ENCODE measurements at places on chromosomes 5 and 9. TPM values are rescaled to one million over a fixed set of nuclear protein-coding genes. Genes with fewer than 3 reads are reported as not detected.

- no peaks in the 10 kb centered on the region for H3K36me3 ChIP-seq
- H3K27ac ChIP-seq = no peak overlapping the region
Observed at GRCh38 chr5:67844924-67845323, 370.6 kb upstream of the PIK3R1 start.

DNA sequence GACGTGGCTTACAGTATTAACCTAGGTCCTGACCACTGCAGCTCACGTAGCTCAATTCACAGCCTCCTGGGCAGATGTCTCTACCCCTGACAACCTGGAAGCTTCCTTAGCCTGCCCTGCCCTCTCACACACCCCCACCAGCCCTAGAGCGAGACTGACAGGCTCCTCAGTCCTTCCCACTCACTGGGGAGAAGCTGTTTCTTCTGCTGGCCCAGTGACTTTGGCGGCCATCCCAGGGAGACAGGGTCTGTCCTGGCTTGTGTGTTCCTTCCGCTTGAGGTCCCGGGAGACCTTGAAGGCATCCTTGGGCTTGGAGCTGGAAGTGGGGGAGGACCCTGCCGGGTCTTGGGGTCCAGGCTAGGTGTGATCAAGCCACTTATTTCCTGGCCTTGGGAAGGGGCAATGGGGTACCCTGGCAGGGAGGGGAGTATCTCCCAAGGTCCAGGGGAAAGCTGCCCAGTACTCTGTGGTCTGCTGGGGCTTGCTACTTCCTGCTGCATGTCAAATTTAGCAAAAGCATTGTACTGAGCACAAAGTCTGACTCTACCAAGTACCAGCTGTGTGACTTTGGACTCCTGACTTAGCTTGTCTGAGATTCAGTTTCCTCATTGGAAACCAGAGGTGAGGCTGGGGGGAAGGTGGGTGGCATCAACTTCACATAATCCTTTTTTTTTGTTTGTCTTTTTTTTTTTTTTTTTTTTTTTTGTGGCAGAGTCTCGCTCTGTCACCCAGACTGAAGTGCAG, 1.9 kb downstream of the MIGA2 start:
- H3K4me1 ChIP-seq = peaks cover 9% of the 10 kb centered on the region
- no peak overlapping the region for H3K27ac ChIP-seq
- DNase-seq = no peak
- H3K27me3 ChIP-seq = no peaks in the 10 kb centered on the region
- H3K36me3 ChIP-seq = peaks cover 4% of the 10 kb centered on the region
- H3K4me3 ChIP-seq = 0 out of 2 replicates have a peak overlapping the region, but pooled peaks have one; percentile 99

- peak; percentile 41 for DNase-seq
- no peak overlapping the region for H3K27ac ChIP-seq
- no peaks in the 10 kb centered on the region for H3K27me3 ChIP-seq
- no peaks in the 10 kb centered on the region for H3K36me3 ChIP-seq
- H3K4me1 ChIP-seq = no peaks in the 10 kb centered on the region
- no peak overlapping the region for H3K4me3 ChIP-seq
Observed at GRCh38 chr5:43305948-43306565, 7.2 kb downstream of the HMGCS1 start.

DNA sequence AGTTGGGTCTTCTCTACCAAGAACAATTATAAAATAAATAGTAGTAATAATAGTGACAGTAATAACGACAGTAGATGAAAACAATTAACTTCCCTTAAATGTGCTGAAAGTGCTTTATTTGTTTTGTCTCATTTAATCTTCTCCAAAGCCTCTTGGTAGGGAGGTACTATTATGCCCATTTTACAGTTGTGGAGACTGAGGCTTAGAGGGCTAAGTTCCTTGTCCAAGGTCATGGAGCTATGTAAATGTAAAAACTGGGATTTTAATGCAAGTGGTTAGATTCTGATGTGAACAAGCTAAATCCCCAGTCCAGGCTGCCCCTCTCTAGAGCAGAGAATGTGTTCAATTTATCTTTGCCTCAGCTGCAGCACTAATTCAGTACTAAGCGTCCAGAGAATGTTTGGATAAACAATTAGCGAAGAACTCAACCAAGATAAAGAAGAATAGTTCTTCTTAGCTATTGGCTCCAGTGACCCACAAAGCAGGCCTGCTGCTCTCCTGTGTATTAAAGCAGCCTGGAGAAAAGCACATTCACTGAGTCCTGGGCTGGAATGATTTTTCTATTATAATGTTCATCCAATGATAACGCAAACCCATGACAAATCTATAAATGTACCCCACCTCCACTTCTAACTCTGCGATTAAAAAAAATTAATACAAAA, 68.8 kb downstream of the NPR3 start:
- H3K4me3 ChIP-seq = no peak overlapping the region
- no peaks in the 10 kb centered on the region for H3K27me3 ChIP-seq
- H3K36me3 ChIP-seq = no peaks in the 10 kb centered on the region
- DNase-seq = no peak
- H3K4me1 ChIP-seq = no peaks in the 10 kb centered on the region

GRCh38 chr9:132439153-132439552, 29.1 kb downstream of the CFAP77 start:
- DNase-seq = no peak
- no peaks in the 10 kb centered on the region for H3K4me1 ChIP-seq
- H3K36me3 ChIP-seq = no peaks in the 10 kb centered on the region
- H3K27me3 ChIP-seq = no peaks in the 10 kb centered on the region

DNA sequence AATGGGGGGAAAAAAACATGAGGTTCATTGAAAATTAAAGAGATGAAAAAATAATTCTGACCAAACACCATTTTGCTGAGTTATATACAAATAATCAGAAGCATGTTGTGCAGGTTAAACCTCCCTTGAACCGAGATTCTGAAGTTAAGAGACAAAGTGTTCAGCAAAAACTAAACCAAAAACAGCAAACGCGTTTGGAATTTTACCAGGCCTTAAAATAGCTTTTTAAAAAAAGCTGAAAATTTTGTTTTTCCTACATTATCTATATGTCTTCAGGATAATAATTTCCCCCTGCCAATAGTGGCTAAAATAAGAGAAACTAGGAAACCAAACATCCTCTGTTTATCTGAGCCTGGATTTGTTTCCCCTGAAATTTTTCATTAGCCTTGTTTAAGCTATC, 191.7 kb upstream of the DAPK1 start:
- no peaks in the 10 kb centered on the region for H3K4me1 ChIP-seq
- no peak for DNase-seq
- no peak overlapping the region for H3K4me3 ChIP-seq
- no peaks in the 10 kb centered on the region for H3K36me3 ChIP-seq
- H3K27ac ChIP-seq = no peak overlapping the region

GRCh38 chr5:133155326-133155969, 103.6 kb downstream of the HSPA4 start:
- H3K4me3 ChIP-seq = no peak overlapping the region
- no peaks in the 10 kb centered on the region for H3K27me3 ChIP-seq
- H3K4me1 ChIP-seq = no peaks in the 10 kb centered on the region
- DNase-seq = no peak
- no peaks in the 10 kb centered on the region for H3K36me3 ChIP-seq
- H3K27ac ChIP-seq = no peak overlapping the region

- DNase-seq = no peak
- no peaks in the 10 kb centered on the region for H3K27me3 ChIP-seq
- no peak overlapping the region for H3K27ac ChIP-seq
Observed at GRCh38 chr5:33235304-33235703, 205.5 kb upstream of the TARS1 start.

DNA sequence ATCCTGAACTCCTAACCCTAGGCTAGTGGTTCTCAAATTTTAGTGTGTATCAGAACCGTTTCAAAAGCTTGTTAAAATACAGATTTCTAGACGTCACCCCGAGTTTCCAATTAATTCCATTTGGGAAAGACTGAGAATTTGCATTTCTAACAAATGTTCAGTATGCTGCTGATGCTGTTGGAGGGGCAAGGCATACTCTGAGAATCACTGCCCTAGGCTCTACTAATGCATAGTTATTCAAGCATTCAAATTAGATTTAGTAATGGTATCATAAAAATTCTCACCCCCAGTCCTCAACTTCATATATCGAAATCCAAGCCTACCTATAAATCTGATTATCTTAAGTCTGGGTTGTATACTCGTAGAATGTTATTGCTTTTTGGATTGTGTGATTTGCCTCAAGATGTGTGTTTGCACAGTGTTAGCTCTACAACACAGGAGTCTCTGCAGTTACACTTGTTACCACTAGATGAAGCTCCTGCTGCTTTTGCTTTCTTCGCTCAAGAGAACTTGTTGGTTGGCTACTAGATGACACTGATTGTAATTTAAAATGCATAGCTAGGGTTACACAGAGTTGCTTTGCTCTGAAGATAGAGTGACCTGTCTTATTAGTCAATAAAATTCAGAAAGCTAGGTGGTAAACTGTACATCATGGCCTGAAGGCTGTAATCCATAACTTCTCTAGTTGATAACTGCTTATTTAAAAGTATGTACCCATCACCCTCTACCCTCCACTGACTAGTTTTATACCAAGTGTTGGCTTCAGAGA, 7.5 kb upstream of the ERAP2 start:
- no peaks in the 10 kb centered on the region for H3K27me3 ChIP-seq
- DNase-seq = peak; percentile 57
- no peak overlapping the region for H3K4me3 ChIP-seq
- H3K4me1 ChIP-seq = no peaks in the 10 kb centered on the region
- H3K36me3 ChIP-seq = no peaks in the 10 kb centered on the region

DNA sequence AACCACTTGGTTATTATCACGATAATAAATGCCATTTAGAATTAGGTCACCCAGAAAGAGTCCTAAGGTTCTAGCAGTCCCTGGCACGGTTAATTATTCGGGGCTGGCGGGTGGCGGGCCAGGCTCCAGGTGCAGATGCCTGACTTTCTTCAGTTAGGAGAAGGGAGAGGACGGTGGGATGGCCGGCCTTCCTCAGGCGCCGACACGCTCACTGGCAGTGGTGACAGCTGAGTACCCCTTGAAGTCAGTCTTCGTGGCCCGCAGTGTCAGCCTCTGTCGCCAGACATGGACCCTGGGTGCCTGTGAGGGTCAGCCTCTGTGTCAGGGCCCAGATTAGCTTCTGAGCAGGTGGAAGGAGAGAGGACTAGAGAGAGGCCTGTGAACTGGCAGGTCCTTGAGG, 21.1 kb upstream of the EXOC3 start:
- H3K27ac ChIP-seq = no peak overlapping the region
- H3K36me3 ChIP-seq = no peaks in the 10 kb centered on the region
- H3K4me1 ChIP-seq = no peaks in the 10 kb centered on the region
- no peak for DNase-seq
- H3K27me3 ChIP-seq = no peaks in the 10 kb centered on the region
- H3K4me3 ChIP-seq = no peak overlapping the region

GRCh38 chr9:83027153-83027891, 35.6 kb downstream of the RASEF start:
- no peaks in the 10 kb centered on the region for H3K36me3 ChIP-seq
- DNase-seq = peak; percentile 22
- no peak overlapping the region for H3K4me3 ChIP-seq
- no peak overlapping the region for H3K27ac ChIP-seq
- no peaks in the 10 kb centered on the region for H3K4me1 ChIP-seq
- H3K27me3 ChIP-seq = no peaks in the 10 kb centered on the region

DNA sequence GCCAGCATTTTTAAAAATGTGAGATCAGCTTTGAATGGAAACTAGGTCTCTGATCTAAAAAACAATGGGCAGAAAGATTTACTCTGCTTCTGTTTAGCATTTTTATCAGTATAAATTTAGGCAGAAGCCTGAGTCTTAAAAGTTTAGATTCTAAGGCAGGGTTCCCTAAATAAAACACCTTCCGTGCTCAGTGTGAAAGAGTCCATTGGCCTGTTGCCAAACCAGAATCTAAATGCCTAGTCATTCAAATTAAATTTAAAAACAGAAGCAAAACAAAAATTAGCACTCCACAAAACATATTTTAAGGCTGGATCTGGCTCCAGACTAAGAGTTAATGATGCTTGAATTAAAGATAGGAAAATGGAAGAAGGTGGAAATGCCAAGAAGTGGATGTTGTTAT, 4.5 kb downstream of the TYRP1 start:
- DNase-seq = no peak
- H3K27ac ChIP-seq = no peak overlapping the region

DNA sequence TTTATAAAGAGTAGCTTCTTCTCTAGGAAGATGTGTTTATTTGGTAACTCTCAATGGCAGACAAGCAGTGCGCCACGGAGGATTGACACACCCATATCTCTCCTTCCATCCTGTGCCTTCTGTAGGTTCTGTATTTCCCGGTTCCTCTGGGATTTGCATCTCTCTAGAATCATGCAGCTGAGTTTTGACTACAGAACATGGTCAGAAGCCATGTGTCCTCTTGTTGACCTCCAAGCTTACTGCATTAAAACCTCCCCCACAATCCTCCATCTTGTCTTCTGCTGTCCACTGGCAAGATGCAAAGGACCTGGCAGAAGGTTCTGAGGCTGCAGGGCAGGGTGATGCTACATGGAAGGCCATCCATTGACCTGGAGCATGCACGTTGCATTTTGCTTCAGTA, 482.0 kb downstream of the DMRT2 start:
- H3K27me3 ChIP-seq = no peaks in the 10 kb centered on the region
- H3K36me3 ChIP-seq = no peaks in the 10 kb centered on the region
- H3K4me1 ChIP-seq = no peaks in the 10 kb centered on the region
- DNase-seq = no peak
- no peak overlapping the region for H3K4me3 ChIP-seq
- H3K27ac ChIP-seq = no peak overlapping the region

DNA sequence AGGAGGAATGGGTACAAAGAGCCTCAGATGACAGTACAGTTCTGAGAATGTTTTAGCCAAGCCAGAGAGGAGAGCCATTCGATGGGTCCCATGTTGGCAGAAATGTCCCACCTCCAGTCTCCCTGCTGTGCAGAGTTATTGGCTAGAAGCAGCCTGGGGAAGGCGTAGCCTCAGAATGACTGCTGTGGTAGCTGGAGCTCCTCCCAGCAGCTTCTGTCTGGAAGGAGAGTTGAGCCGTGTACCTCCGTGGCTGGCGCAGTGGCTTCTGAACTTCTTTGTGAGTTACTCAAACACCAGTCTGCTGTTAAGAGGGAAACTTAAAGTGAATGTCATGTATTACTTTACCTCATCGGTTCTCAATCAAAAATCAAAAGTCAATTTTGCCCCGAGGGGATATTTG, 193.3 kb upstream of the SNX2 start:
- no peaks in the 10 kb centered on the region for H3K27me3 ChIP-seq
- H3K4me1 ChIP-seq = no peaks in the 10 kb centered on the region
- no peak overlapping the region for H3K4me3 ChIP-seq
- H3K36me3 ChIP-seq = no peaks in the 10 kb centered on the region
- H3K27ac ChIP-seq = no peak overlapping the region

GRCh38 chr9:131578731-131579504, 33.6 kb downstream of the PRRT1B start:
- no peaks in the 10 kb centered on the region for H3K4me1 ChIP-seq
- no peak overlapping the region for H3K4me3 ChIP-seq
- no peak for DNase-seq
- peaks cover 3% of the 10 kb centered on the region for H3K36me3 ChIP-seq

ANP32B gene
- 206 TPM for total RNA-seq

SARDH gene
- total RNA-seq = 5.6 TPM

IL9 gene
- total RNA-seq = not detected

PFN3 gene
- not detected for total RNA-seq

CLIC3 gene
- total RNA-seq = 8.4 TPM

ENTPD2 gene
- total RNA-seq = 32.5 TPM

MFAP3 gene
- 18.5 TPM for total RNA-seq

CBY3 gene
- total RNA-seq = not detected

All from HCT116 (cell line).